ENCODE measurements at places on chromosomes 13 and 19.
A peak's percentile ranks its signal among the peaks of the same experiment; 100 is the strongest.

- no peak for DNase-seq
These were observed 5.6 kb downstream of the FFAR3 start for GRCh38 chr19:35363711-35364425.

GRCh38 chr19:3712663-3713611 is 4.8 kb downstream of the TJP3 start:
- DNase-seq: no peak

DNA sequence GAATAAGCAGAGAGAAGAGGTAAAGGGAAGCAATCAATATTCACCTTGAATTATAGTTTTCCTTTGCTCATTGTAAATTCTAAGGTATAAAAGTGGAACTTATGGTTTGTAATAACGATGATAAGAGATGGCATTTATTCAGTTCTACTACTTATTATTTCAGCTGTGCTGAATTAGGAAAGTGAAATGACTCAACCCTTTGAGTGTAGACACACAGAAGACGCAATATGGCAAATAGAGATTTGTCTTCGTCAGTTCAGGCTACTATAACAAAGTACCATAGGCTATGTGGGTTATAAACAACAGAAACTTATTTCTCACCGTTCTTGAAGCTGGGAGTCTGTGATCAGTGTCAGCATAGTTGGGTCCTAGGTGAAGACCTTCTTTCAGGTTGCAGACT is 713.0 kb upstream of the PCDH9 start:
- DNase-seq: no peak

- DNase-seq: no peak
These were observed 66.8 kb downstream of the TDRD3 start for GRCh38 chr13:60463787-60464186.

DNA sequence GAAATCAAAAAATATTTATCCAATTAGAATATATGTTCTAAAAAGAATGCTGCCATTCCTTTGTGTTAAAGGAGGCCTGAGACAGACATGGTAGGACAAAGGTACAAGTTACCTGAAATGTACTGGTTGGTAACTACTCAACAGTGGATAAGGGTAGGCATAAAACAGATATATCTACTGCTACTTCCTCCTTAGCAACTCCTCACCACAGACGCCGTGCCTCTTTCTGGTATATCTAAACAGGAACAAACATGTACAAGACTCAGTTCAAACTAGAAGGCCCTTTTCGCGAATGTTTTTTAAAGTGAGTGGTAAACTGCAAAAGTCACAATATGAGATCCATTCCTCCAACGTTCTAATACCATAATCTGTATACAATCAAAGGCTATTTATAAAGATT is 86.9 kb downstream of the TBC1D4 start:
- DNase-seq: no peak

GRCh38 chr13:96963786-96964475 is 30.3 kb downstream of the OXGR1 start:
- DNase-seq: no peak

- no peak for DNase-seq
These were observed 5.9 kb downstream of the CLPTM1 start for GRCh38 chr19:44960906-44961728.

GRCh38 chr13:69551193-69551592 is 556.4 kb upstream of the ATXN8OS start:
- DNase-seq: no peak

DNA sequence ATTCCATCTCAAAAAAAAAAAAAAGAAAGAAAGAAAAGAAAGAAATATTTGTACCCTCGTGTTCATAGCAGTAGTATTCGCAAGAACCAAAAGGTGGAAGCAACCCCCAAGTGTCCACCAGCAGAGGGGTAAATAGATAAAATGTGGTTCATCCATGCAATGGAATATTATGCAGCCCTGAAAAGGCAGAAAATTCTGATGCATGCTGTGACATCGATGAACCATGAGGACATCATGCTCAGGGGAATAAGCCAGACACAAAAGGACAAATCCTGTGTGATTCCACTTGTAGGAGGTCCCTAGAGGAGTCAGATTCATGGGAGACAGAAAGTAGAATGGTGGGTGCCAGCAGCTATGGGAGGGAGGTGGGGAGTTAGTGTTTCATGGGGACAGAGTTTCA is 6.4 kb upstream of the LRRC8E start:
- DNase-seq: no peak

DNA sequence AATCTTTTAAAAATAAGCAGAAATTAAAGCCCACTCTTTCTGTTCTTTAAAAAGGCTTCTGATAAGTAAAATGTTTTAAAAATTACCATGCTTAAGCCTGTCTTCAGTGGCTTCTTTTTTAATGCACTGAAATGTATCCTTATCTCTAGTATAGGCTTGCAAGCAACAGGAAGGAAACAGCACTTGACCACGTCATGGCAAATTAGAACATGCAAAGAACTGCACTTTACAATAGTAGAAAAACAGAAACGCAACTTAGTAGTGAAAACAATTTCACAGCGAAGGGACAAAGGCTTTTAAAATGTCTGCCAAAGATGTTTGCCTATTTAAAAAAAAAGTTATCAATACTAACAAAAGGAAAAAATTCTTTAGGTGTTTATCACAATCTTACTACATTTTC is 36.3 kb downstream of the ELF1 start:
- peak; percentile 96 for DNase-seq

DNA sequence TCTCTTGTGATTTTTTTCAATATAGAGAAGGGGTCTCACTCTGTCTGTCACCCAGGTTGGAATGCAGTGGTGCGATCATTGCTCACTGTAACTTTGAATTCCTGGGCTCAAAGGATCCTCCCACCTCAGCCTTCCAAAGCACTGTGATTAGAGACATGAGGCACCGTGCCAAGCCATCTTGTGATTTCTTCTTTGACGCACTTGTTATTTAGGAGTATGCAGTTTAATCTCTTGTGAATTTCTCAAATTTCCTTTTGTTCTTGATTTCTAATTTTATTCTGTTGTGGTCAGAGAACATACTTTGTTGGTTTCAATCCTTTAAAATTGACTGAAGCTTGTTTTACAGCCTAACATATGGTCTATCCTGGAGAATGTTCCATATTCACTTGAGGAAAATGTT is 14.5 kb downstream of the IPO5 start:
- peak; percentile 92 for DNase-seq

GRCh38 chr13:70415136-70415535 is 306.9 kb upstream of the KLHL1 start:
- no peak for DNase-seq

DNA sequence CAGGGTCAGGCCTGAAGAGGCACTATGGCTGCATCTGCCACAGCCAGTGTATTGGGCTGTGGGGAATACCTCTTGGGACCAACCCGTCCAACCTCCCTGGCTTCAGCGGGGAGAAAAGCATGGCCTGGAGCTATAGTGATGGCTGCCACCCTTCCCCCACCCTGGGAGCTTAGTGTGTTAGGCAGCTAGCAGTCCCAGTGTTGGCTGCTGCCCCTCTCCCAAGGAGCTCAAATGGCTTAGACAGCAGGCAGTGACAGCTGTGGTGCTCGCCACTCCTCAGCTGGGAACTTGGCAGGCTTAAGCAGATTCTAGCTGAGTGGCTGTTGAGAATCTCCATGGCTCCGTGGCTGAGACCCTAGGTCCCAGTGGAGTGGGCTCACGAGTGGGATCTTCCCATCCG is 19.7 kb downstream of the ACOD1 start:
- DNase-seq: no peak

DNA sequence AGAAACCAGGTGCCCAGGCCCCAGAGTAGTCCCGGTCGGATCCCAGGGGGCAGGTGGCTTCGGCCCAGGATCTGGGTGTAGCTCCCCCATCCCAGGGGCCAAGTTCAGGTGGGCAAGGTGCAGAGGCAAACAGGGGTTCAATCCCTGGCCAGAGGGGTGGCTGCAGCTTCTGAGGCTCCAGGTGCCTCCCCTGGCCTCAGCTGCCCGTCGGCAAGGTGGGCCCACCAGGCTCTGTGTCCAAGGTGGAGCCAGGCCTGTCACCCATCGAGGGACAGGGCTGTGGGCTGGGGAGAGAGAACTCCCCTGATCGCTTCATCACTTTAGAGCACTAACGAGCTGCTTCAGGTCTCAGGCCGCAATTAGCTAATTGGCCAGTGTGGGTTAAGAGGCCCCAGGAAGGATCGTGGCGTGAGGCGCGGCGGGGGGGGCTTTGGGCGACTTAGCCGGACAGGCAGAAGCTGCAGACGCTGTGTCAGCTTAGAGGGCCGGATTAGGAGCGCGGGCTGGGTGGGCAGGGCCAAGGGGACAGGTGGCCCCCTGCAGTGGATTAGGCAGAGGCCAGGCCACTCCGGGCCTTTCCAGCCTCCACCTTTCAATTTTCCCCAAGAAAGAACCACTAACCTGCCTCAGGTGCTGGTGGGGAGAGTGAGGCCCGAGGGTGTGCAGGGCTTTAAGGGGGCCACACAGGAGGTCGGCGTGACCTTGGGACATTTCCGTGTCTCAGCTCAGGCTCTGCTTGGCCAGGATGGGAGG is 2.8 kb upstream of the RAX2 start:
- DNase-seq: no peak

- no peak for DNase-seq
These were observed 294.0 kb upstream of the MIR17HG start for GRCh38 chr13:91053318-91054065.

DNA sequence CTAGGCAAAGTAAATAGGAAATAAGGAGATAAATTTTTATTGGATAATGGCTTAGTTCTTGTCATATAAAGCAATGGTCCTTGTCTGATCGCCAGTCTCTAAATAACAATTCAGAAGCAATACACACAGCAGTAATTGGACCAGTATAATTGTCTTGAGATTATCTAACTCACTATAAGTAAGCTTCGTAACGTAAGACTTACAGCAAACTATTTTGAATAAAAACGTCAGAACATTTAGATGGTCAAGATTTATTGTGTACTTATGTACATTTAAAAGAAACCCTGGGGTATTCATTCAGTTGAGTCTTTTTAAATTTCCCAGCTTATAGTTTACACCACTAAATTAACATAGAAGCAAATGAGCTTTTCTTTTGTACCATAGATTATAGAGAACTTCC is 20.2 kb upstream of the TRPC4 start:
- DNase-seq: no peak

GRCh38 chr19:30710721-30711120 is 338.5 kb downstream of the ZNF536 start:
- no peak for DNase-seq

DNA sequence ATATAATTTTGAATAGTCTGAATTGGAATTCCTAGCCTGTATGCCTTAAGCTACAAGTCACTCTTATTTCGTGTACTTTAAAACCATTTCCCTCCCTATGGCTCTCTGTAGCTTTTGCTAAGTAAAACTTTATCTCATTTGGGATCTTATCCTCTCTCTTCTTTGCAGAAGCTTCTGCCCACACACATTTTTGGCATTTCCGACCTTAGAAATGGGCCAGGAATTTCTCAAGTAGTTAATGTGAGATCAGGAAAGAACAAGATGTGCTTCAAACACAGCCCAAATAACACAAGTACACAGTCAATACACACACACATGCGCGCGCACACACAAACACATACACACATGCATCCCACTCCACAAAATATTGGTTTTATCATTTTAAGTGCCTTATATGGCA is 931.0 kb upstream of the MIR17HG start:
- DNase-seq: peak; percentile 62

DNA sequence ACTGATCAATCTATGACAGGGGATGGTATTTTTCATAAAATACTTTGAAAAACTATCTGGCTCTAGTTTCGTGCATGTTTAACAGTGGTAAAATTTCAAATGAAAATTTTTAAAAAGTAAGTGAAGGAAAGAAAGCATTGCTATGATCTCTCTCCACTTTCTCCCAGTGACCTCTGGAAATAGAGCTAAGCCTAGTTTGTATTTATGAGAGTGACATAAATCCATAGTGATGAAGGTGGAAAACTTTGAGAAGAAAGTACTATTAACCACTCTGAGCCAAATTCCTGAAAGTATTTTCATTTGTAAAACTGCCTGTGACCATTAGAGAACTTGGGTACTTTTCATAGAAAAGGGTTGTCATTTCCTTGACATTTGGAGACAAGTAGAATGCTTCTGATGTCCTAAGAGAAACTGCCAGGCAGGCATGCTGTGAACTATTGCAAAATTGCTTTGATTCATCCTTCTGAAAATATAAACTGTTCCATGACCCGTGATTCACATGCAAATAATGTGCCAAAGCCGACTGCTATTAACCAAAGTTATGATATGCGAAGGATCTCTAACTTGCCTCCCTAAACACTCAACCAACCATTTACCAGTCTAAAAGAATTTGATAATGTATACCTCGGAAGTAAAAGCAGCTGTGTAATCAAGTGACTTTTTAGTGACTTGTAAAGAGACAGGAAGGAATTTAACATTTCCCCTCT is 133.2 kb downstream of the VWA8 start:
- DNase-seq: peak; percentile 93

Data from fibroblast of pulmonary artery (primary cell).